ENCODE measurements at places on chromosomes 7 and 10. TPM values are rescaled to one million over a fixed set of nuclear protein-coding genes. Genes with fewer than 3 reads are reported as not detected.
A peak's percentile ranks its signal among the peaks of the same experiment; 100 is the strongest.

GRCh38 chr7:26476271-26476670, 184.6 kb downstream of the SNX10 start:
- DNase-seq: no peak

The ANKRD1 gene
- total RNA-seq: 321 TPM

DNA sequence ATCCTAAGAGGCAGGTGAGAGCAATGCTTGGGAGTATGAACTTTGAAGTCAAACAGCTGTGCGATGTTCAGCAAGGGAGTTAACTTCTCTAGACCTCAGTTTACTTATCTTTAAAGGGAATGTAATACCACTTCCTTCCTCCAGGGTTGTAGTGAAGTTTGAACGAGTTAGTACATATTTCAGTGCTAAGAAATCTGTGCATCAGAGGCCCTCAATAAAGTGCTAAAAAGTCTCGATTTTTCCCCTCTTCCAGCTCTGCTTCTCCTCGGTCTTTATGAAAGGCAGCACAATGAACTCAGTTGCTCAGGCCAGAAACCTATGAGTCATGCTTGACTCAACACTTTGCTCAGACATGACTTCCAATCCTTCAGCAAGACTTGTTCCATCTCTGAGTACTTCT, 418.9 kb downstream of the MDFIC start:
- peak; percentile 72 for DNase-seq

DNA sequence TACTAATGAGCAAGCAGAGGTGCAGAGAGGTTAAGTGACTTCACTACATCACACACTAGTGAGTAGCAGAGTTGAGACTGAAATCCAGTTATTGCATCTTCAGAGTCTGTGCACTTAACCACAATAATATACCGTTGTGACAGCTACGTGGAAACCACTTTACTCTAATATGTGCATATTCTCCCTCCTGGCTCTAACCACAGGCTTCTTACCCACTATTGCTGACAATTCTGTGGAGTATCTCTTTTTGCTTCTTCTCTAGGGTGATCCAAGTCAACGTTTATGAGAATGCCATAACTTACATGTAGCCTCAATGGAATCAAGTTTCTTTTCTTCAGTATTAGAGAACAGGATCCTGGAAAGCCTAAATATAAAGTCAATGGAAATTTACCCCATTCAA, 64.2 kb upstream of the MEOX2 start:
- no peak for DNase-seq

DNA sequence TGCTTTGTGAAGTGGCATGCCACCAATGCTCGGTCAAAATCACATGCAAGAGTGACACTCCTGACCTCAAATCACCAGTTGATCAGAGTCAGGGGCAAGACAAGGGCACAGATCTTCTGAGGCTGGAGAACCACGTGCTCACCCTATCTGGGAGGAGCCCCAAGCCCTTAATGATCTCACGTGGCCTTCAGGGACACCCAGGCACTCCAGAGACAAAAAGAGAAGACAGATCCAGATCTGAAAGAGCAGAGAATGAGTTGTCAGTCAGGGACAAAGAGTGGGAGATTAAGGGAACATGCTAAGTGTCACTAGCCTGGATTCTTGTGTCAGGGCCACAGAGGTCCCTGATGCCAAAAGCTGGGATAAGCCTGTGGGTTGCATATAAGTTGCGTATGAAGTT, 134.3 kb downstream of the PLXNA4 start:
- DNase-seq: no peak

The ZNF736 gene
- total RNA-seq: 6.8 TPM
